ENCODE measurements at places on chromosomes 6 and 20.

- no peak for DNase-seq
These were observed 17.2 kb upstream of the DST start for GRCh38 chr6:56659721-56660380.

DNA sequence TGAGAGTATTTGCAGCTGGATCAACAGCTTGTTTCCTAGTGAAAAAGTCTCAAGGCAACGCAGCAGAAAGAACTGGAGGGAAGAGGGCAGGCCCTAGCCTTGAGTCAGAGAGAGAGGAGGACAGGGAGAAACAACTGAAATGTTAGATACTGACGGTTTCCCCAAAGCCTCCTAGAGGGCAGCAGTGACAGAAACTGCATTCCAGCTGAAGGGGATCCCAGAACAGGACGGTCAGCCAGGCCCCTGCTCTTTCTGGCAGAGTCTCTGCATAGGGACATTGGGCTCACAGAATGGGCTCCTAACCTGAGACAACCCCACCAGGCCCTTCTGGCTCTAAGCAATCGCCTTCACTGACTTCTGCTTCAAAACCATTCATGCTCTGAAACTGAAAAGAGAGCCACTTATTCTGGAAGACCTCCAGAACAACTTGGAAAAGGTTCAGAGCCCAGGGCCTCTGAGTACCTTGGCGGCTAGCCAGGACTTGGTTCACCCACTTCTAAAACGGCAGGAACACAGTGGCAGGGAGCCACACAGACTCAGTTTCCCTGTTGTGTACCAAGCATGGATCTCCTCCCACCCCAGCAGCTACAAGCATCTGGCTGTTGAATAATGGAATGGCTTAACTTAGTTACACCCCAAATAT lies 72.9 kb downstream of the PSMB1 start:
- DNase-seq = no peak

GRCh38 chr6:15755526-15755925 lies 92.7 kb upstream of the DTNBP1 start:
- DNase-seq = no peak

DNA sequence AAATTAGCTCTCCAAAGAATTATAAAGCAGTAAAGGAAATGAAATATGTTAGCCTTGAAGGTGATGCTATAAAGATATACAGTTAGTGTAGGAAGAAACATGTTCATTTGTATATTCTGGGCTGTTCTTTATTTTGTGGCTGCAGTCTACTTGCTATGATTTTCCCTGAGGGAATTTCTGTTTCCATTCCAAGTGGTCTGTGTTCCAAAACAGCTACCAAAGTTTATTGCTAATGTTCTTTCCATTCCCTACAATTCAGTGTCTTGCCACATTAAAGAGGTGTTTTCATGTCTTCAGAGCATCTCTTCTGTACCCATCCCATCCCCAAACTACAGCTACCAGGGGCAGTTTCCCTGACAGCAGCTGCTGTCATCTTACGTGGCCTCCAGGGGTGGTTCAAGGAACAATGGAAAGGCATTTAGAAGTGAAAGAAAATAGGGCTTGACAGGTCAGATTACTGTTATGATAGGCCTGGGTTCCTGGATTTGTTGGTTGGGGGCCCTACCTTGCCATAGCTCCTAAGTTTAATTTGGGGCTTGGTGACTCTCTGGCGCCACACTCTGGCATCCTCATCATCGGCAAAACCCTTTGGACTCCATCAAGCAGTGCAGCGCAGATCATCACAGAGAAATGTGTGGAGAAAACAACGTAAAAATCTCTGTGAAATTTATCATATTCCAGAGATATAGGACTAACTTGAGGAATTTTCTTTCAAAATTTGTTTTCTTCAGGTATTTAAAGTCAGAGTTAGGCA lies 33.8 kb upstream of the AIG1 start:
- DNase-seq = peak; percentile 81

GRCh38 chr6:54846243-54846856 lies at the start of gene FAM83B:
FAM83B (plus strand) TSS chr6:54846771; CDS start chr6:54870247, 23,476 bp downstream.
- DNase-seq = no peak

DNA sequence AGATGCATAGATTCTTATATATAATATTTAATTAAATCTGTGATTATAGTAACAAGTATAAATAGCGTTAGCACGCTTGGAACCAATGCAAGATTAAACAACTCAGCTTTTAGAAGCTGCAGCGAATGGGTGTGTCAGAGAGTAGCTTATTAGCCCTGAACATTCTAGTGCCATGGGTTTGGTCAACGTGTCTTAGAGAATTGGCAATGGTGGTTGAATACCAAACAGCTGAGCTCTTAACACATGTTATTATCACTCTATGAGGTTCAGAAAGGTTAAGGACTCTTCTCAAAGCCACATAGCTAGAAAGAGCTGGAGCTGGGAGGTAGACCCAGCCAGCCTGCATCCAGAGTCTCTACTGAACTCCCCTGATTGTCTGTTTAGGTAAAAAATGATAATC lies 284.2 kb upstream of the CHD6 start:
- DNase-seq = no peak

GRCh38 chr6:46050845-46051405 lies 35.3 kb upstream of the CLIC5 start:
- DNase-seq = no peak
